ENCODE measurements at places on chromosomes 4 and X.

DNA sequence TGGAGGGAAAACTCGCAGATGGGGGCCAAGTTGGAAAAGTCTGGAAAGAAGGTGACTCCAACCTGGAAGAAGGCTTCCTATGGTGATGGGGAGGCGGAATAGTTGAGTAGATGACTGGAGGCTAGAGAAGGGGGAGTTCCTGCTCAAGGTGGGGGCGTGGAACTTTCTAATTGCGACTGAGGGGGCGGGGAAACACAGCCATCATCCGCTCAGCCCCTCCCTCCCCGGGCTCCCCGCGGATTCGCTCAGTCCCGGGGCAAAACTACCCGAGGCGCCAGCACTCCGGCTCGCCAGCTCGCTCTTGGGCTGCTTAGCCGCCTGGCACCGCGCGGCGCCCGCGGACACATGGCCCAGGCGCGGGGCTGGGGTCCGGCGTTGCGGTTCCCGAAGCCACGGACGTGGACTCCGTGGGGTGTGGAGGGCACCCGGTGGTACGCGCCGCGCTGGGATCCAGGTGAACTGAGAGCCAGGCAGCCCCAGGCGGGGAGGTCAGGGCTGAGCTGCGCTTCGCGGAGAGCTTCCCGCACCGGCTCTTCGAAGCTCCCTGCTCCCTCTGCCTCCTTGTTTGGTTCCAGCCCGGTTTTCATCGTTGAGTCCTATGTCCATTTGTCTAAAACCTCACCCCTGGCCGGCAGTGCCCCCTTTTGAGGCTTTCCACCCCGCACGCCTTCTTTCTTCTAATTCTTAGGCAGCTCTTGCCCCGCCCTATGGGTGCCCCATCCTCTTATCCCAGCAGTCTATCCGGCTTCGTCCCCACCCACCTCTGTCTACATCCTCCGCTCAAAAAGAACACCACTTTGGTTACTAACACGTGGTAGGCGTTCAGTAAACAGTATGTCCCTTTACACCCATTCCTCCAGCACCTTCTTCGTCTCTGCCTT, 38.9 kb downstream of the STARD8 start:
- no peak for DNase-seq

GRCh38 chr4:151887031-151887815, 126.4 kb upstream of the GATB start:
- no peak for DNase-seq

GRCh38 chrX:13048280-13048679, 3.9 kb upstream of the FAM9C start:
- DNase-seq, result no peak

- no peak for DNase-seq
Measured at GRCh38 chrX:69309074-69309792, 144.0 kb upstream of the PJA1 start.

DNA sequence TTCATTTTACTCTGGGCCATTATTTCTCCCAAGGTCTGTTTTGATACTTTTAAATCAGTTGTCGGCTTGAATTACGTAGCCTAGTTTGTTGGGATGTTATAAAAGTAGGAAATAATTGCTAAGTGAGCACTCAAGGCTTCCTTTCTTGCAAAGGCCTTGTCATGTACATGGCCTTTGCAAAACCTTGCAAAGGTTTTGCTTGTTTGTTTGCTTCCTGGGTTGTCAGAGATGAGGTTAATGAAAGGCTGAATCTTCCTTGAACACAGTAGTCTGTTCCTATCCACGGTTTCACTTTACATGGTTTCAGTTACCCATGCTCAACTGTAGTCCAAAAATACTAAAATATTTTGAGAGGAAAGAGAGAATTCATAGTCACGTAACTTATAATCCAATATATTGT, 113.5 kb downstream of the NAA11 start:
- no peak for DNase-seq

- no peak for DNase-seq
Measured at GRCh38 chrX:18422325-18422724, 3.1 kb upstream of the CDKL5 start.

GRCh38 chrX:23731951-23732350, 11.1 kb downstream of the ACOT9 start:
- DNase-seq, result no peak

Data from activated naive CD8-positive, alpha-beta T cell treated with anti-CD3 and anti-CD28 coated beads, Interleukin-2, amount 50 U/mL, for 16 hours (primary cell).